ENCODE measurements at places on chromosomes 2 and 18.

DNA sequence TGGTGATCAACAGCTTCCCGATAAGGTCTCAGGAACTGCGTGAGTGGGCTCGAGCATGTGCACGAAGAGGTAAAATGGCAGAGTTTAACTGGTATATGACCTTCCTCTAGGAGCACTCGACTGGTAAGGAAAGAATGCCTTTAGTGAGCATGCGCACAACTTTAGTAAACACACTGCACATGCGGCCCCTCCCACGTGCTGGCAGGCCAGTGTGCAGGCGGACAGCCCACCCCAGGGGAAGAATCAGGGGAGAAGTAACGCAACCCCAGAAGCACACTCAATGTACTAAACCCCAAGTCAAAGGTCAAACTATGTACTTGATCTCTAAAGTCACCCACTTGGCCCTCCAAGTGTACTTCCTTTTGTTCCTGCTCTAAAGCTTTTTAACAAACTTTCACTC is 28.7 kb upstream of the SLC25A52 start:
- no peak for DNase-seq

GRCh38 chr2:168247341-168248261 is at the start of gene STK39:
Gene STK39 (minus strand): TSS chr2:168247595. CDS start chr2:168247435, 160 bp downstream.
- peak; percentile 40 for DNase-seq

DNA sequence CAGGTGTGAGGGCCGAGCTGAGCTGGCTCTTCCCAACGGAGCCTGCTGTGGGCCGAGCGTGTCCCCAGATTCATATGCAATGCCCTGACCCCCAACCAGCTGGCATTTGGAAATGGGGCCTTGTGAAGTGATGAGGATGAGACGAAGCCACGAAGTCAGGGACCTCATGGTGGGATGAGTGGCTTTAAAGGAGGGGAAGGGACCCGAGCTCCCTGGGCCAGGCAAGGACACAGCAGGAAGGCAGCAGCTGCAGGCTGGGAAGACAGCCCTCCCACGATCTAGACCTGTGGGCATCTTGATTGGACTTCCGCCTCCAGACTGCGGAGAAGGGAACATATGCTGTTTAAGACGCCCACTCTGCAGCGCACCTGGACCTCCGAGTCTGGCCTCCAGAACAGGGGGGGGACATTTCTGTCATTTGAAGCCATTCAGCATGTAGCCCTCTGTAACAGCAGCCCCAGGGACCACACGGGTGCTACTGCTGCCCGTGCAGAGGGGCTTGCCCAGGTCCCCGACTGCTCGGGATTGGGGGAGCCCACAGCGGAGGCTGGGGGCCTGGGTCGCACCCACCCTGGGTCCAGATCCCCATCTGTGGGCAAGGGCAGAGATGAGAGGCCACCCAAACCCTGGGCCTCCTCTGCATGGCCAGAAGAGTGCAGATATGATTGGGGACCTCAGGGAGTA is 27.2 kb downstream of the KIF1A start:
- DNase-seq: no peak

- DNase-seq: no peak
These were observed 278.3 kb upstream of the CYP26B1 start for GRCh38 chr2:72425996-72426395.

GRCh38 chr2:102422910-102423309 is at the start of gene IL18RAP:
Gene IL18RAP (plus strand): TSS chr2:102423160. CDS start chr2:102423278, 118 bp downstream.
- no peak for DNase-seq

- DNase-seq: no peak
These were observed 23.9 kb downstream of the PMAIP1 start for GRCh38 chr18:59923539-59924196.

DNA sequence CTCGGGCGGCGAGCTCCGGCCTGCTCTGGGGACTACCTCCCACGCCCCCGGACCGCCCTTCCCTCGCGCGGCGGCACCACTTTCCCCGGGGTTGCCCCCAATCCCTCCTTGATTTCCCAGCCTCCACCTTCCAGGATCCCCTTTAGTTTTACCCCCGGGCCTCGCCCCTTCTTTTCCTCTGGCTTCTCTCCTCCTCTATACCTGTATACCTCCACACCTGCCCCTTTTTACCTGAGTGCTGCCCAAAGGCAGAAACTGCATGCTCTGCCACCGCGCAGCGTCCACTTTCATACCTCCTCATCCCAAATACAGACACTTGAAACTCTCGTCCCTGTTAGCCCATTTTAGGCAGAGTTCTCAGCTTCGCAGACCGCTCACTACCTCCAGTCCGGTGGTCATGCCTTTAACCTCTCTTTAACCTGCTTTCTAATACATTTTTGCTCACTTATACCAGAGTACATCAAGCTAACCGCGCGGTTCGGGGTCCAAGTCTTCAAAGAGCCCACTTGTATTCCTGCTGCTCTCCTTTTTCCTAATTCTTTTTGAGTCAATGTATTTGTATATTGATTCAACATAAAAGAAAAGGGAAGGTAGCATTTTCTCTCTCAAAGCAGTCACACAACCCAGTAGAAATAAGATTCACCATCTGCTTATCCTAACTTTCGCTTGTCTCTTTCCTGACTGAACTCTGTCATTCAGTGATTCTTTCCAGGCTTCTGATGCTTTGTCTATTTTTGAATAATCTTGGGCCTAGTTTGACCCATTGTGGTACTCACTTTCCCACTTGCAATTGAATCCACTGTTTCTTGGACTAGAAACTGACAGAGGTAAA is 901 bp downstream of the SPOPL start:
- no peak for DNase-seq

- no peak for DNase-seq
These were observed 31.2 kb downstream of the ITGB1BP1 start for GRCh38 chr2:9391961-9392720.

- no peak for DNase-seq
These were observed 247.7 kb downstream of the PTPRM start for GRCh38 chr18:7814754-7815315.

- no peak for DNase-seq
These were observed 2.9 kb downstream of the ALPI start for GRCh38 chr2:232458661-232459418.

DNA sequence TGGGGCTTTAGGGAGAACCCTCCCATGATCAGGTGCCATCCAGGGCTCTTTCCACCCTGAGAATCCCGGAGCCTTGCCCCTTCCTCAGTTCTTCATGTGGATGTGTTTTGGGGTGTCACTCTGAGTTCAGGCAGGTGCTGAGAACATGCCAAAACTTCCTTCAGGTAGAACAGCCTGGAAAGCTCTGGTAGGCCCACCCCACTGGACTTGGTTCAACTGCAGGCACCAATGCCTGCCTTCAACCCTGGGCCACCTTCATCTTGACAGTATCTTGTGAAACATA is 85.8 kb downstream of the EPAS1 start:
- DNase-seq: no peak

GRCh38 chr2:45117383-45117782 is 108.1 kb upstream of the SIX2 start:
- DNase-seq: no peak

DNA sequence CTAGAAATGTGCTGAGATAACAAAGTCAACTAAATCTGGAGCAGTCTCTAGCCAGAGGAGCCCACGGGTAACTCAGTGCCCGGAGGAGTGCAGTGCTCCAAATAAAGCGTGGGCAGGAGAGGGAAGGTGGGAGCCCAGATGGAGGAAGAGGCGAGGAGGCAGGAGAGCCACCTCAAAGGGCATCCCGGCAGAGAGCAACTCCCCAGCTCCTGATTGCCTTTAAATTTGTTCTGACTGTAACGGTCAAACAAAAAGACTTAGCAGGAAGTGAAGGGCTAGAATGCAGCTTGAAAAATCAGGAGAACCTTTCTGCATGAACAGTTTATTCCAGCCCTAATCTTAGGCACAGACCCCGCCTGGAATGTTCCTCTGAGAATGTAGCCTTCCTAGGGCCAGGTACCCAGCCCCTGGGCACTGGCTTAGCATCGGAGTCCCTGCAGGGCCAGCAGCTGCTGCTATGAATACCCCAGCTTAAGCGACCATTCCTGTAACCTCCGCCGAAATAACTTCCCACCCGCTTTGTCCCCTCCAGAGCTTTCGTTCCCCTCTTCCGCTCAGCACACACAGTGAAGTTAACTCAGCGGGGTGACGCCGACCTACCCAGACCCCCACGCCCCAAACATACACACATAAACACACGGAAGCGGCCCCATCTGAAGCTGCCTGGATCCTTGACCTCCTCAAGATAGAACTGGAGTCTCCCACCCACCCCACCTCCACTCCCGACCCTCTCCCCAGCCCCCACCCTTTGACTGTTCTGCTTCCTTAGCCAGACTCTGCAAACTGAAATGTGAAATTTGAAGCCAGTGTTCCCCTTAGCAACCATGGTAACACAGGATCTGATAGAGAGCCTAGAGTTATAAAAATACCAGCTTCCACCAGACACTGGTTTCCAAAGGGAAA is 123.2 kb downstream of the SMAD7 start:
- no peak for DNase-seq

DNA sequence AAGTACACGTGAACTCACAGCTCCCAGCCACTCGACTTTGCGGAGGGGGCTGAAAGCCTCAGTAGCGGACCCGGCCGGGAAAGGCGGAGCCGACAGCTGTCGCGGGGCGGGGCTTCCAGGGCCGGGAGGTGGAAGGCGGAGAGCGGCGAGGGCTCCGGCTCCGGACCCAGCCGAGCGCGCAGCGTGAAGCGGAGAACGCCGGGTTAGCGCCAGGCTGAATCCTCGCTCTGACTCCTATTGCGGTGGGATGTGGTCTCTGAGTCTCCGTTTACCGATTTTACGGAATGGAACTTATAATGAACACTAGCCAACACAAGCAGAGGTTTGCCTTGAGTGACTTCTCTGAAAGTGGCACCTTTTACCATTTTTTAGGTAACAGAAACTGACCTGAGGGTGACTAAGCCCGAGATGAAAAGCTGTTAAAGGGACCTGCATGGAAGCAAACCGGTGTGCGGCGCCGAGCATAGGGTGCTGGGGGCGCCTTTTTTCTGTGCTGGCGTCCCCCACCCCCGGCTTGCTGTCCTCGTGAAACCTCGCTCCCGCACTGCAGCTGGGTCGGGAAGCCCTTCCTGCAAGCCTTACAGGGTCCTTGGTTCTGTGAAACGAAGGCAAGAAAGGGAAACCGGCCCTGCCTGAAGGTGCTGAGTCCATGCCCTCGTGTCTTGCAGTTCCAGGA is 72.9 kb downstream of the EN1 start:
- DNase-seq: peak; percentile 45

GRCh38 chr18:7894592-7894991 is 327.5 kb downstream of the PTPRM start:
- DNase-seq: no peak

- DNase-seq: no peak
These were observed 87.8 kb upstream of the ASB18 start for GRCh38 chr2:236351966-236352525.

DNA sequence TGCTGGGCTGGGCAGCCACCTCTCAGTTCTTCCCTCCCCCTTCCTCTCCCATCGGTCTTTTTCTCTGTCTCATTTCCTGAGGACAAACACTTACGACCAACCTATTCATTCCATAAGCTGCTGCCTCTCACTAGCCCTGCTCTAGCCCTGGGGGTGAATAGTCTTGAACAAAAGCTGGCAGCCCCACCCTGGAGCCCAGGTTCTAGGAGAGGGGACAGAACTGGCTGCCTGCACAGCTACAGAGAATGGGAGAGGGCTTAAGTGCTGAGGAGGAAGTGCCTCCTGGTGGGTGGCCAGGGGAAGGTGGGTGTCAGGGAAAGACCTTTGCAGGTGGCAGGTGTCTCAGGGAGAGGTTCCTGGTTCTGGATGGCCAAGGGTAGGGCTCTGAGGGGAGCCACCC is 22.8 kb downstream of the ANO7 start:
- no peak for DNase-seq

GRCh38 chr2:112793449-112793978 is 9.2 kb upstream of the IL1A start:
- DNase-seq: no peak

DNA sequence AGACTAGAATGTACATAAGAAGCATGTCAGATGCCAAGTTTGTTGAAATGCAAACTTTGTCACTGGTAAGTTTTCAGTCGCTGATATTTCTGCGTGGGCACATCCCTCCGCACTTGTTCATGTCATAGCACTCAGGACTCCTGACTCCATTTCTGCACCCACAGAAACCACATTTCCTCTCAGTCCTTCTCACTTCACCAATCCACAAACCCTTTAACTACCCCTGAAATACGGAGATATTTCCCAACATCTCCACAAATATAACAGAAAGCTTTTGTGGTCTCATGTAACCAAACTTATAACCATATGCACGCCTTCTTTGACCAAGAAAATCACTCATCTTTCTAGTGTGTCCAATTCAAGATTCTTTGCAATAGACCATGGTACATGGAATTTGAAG is 276.9 kb upstream of the ERBB4 start:
- no peak for DNase-seq

DNA sequence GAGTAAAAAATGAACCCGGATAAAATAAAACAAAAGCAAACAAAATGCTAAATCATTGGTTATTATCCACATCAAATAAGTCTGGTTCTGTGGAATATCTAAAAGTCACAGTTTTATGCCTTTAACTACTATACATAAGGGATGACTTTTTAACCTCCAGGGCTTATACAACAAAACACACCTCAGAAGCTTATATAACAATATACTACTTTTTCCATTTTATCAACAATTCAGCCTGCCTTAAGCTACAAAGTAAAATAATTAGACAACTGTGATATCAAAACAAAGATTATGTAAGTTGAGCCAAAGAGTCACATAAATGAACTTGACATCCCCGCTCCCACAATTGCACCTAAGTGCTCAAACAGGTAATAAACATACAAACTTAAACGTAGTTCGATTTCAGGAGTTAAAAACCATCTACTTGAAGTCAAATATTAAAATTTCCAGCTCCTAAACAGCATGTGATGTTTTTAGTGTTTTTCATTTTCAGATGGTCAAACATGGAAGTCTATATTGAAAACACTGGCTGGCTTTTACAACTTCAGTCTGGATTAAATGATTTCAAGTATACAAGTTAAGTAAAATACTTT is 54.7 kb downstream of the ATIC start:
- DNase-seq: no peak

GRCh38 chr2:71347517-71347916 is 15.9 kb downstream of the ZNF638 start:
- no peak for DNase-seq

DNA sequence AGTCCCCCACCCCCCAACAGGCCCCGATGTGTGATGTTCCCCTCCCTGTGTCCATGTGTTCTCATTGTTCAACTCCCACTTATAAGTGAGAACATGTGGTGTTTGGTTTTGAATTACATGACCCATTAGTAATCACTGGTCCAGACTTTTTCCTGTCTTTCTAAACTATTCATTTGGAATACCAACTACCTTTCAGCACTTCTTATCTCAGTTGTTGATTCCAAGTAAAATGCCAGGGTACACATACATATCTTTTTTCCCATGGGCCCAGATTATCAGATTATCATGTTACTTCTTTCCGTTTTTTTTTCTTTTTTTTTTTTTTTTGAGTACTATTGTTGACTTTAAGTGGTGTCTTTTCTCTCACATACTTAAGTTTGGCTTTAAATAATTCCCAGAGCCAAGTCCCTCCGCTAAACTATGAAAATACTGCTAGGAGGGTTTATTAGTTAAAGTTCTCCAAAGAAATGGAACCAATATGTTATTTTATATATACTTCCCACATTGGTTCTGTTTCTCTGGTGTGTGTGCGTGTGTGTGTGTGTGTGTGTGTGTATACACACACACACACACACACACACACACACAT is 389.3 kb downstream of the IRS1 start:
- DNase-seq: no peak

GRCh38 chr2:24586955-24587354 is 95.9 kb downstream of the NCOA1 start:
- DNase-seq: no peak

GRCh38 chr2:168566974-168567665 is 111.0 kb downstream of the CERS6 start:
- DNase-seq: no peak

GRCh38 chr2:231290321-231291015 is 92.0 kb downstream of the ARMC9 start:
- DNase-seq: no peak
